SIG-M5 (cell line): ENCODE measurements at places on chromosomes 12 and 14.

- DNase-seq: no peak
Observed at GRCh38 chr14:64680714-64681065, 23.5 kb upstream of the PLEKHG3 start.

- no peak for DNase-seq
Observed at GRCh38 chr12:100566887-100567637, 6.4 kb upstream of the GAS2L3 start.

DNA sequence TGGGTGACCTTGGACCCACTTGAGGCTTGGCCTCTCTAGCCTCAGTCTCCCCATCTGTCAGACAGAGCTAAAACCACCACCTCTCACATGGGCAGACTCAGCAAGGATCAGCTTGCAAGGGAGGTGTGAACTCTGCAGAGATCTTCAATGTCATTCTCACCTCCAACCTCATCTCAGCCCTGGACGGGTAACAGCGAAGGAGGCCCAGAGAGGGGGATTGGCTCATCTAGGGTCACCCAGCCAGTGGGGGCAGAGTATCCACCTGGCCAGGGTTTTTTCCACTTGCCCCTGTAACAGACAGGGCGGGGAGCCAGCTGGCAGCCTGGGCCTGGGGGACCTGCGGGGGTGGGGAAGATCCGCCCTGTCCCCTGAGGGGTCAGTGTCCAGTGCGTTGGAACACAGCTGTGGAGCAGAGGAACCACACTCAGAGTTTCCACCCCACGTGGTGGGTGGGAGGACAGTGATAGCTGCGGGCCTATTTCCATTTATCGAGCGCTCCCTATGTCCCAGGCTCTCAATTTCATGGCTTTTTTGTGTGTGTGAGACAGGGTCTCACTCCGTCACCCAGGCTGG lies 27.4 kb downstream of the DTX1 start:
- no peak for DNase-seq

- DNase-seq: no peak
Observed at GRCh38 chr14:24725311-24725710, 91.3 kb upstream of the GZMB start.

- DNase-seq: no peak
Observed at GRCh38 chr12:38523920-38524319, 207.3 kb downstream of the ALG10B start.

DNA sequence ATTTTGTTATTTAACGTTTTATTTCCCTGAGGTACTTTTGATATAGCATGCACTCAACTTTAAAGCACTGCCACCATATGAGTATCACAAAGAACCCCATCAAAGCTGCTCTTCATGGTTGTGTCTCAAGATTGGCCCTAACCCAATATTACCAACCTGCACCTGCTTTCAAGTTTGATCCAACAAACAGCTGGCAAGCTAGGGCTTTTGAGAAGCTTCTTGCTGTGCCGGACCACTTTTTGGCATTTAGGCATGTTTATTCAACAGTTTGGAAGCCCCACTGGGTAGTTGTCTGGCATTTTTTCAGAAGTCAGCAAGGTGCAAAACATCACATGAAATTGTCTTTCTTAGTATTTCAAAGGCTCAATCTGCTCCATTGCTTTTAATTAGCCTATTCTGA lies 137.2 kb upstream of the PLEKHA5 start:
- DNase-seq: no peak

DNA sequence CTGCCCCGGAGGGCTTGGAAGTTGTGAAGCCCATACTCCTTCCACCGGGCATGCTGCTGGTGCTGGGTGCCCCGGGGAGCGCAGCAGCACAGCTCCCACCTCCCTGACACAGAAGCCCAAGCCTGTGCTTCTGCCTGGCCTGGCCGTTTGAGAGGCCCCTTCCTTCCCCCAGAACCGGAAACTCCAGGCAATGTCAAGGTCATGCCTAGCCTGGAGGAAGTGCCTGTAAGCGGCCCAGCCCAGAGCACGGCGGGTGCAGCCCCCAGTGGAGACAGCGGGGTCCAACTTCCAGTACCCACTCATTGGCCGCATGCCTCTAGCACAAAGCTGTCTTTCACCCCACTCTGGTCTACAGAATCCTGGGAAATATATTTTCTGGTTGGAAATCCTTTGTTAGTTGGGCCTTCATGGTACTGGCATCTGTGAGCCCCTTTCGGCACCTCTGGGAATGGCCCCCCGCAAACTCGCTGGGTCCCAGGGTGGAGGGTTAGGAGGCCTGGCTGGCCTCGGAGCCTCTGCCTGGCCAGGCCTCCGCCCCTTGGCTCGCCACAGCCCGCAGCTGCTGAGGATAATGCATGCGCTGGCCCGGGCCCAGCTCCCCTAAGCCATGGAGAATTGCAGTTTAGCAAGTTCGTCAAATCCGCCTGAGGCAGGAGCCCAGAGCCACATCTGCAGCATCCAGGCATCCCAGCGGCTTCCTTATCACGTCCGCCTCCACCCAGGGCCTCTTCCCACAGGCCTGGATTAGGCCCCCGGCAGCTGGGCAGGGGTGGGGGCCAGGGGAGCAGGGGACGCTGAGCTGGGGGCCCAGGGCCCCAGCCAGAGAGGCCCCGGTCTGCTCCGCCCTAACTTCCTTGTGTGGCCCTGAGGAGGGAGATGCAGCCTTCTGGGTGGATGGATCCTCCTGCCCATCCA lies 48.9 kb upstream of the DLK1 start:
- no peak for DNase-seq

DNA sequence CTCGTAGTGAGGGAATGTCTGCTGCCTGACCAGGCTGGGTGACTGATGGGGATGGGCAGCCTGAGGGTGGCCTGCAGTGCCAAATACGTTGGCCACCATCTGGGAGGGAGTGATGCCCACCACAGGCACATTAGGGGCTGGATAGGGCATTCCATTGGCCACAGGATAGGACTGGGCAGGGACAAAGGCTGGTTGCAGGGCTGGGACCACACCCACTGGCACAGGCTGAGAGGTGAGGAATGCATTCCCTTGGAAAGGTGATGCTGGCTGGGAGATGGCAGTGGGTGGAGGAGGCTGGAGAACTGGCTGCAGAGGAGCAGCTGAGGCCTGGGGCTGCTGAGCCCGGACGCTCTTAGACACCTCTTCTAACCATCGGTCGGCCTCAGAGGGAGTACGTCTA lies 39.5 kb downstream of the PAPLN start:
- no peak for DNase-seq

GRCh38 chr14:56351861-56352260 lies 227.7 kb upstream of the TMEM260 start:
- no peak for DNase-seq

DNA sequence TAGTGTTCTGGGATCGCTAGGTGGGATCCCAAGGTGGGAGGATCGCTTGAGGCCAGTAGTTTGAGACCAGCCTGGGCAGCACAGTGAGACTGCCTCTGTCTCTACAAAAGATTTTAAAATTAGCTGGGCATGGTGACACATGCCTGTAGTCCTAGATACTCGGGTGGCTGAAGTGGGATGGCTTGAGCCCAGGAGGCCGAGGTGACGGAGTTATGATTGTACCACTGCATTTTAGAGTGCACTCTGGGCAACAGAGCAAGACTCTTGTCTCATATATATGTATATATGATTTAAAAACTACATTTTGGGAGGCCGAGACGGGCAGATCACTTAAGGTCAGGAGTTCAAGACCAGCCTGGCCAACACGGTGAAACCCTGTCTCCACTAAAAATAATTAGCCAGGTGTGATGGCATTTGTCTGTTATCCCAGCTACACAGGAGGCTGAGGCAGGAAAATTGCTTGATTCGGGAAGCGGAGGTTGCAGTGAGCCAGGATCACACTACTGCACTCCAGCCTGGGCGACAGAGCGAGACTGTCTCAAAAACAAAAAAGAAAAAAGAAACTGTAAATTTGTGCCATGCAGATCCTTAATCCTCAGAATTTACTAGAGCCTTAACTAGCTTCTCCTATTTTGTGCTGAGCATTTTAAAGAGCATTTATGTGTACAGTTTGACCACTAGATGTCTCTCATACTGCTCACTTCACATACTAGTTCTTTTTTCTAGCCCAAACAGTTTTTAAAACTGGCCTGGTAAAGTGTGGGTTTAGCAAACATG lies 114.8 kb downstream of the MON2 start:
- no peak for DNase-seq

DNA sequence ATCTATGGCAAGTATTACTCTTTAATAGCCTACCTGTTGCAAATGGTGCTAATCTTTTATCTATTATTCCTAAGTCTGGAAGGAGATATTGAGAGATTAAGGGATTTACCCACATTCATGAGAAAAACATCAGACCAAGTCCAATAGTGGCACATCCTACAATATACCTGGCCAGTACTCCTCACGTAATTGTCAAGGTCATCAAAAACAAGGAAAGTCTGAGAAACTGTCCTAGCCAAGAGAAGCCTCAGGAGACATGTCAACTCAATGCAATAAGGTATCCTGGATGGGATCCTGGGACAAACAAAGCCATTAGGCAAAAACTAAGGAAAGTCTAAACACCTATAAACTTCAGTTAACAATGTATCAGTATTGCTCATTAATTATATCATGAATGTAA lies 12.5 kb downstream of the NR2C1 start:
- DNase-seq: no peak

GRCh38 chr14:35509846-35510245 lies 24.1 kb upstream of the INSM2 start:
- no peak for DNase-seq

DNA sequence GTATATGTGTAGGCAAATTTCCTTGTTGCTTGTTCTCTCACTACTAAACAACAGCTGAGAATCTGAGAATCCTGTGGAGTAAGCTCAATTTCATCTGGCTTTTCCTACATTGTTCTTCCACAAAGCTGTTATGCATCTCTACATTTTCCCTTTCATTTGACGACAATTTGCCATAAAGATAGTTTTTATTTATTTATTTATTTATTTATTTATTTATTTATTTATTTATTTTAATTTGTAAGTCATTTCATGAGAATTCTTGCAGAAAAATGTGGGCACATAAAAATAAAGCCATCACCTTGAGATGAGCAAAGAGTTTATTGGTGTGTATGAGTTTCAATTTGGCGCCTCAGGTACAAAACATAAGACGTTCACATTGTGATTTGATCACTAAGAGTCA lies 545.9 kb upstream of the SEL1L start:
- no peak for DNase-seq

GRCh38 chr12:120194226-120194533 lies 335 bp downstream of the GCN1 start:
- no peak for DNase-seq

- no peak for DNase-seq
Observed at GRCh38 chr14:91945751-91946621, 1.5 kb downstream of the FBLN5 start.

DNA sequence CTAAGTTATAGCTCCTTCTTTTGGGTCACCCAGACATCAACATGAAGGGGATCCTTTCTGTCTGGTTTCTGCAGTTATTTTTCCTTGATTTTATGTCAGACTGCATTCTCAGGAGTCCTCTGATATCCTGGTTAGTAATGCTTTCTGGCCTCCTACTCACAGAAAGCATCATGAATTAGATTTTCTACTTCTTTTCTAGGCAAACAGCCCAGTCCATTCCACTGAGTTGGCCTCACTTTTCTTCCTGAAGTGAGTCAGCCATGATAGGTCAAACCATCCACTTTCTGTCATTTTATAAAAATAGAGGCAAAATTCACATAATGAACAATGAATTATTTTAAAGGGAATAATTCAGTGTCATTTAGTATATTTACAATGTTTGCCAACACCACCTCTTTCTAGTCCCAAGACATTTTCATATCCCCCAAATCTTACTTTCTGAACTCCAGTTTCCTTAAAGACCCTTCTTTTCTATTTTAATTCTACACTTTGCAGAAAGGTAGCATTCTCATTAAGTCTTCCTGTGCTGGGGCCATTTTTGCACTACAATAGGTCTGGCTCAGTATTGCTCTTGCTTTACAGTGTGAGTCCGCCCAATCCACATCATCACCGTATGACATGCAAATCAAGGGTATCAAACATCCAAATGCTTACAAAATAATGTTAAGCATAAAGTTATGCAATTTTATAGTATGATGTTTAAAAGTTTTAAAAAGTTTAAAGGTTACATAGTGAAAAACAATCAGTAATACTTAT lies 95.1 kb downstream of the UNC79 start:
- DNase-seq: no peak

GRCh38 chr12:47504775-47505446 lies 200.9 kb downstream of the RPAP3 start:
- no peak for DNase-seq

DNA sequence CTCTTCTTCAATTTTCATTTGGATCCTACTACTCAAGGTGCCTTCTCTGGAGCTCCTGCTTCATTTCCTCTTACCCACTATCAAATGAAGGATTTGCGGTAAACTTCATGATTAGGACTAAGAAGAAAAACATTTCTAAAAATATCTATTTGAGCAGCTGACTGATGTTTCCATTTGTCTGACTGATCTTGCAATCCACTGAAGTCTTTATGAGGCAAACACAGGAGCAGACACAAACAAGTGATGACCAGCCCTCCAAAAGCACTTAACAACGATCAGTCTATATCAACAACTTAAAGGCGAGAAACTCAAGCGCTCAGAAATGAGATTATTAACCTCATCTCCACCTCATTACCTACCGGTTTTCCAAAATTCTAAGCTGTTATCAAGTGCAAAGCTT lies 26.2 kb downstream of the OSBPL8 start:
- no peak for DNase-seq

DNA sequence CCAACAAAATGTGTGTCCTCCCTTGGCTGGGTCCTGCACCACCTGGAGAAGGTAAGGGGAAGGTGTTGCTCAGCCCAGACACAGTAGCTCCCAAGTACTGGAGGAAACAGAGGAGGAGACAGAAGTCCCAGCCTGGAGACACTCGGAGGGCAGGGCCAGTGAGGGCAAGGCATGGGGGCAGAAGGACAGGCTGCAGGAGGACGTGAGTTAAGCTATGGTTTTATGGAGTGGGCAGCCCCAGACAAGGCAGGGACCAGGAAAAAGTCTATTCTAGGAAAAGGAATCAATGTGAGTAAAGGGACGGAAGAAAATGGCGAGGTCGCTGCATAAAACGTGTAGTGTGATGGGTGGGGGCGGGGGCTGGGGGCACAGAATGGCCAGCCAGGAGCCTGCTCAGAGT lies 210.1 kb upstream of the DIO3 start:
- no peak for DNase-seq

GRCh38 chr12:52003016-52003550 lies 3.7 kb upstream of the TAMALIN start:
- no peak for DNase-seq

DNA sequence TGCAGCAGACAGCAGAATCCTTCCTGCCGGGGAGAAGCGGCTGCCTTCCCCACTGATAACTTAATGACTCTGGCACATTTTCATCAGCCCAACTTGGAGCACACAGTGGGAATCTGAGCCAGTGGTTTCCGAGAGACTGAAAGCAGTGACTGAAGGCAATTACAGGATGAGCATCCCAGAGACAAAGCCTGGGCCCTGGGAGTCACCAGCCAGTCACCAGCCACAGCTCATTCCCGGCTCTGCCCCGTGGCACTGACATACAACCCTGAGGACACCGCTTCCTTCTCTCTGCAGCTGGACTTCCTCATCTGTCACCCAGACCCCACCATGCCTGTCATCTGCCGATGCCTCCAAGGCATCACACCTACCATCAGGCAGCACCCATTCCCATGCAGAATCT lies 192.3 kb downstream of the DPF3 start:
- DNase-seq: no peak

GRCh38 chr14:34122081-34122480 lies 171.2 kb upstream of the EGLN3 start:
- DNase-seq: no peak

GRCh38 chr12:45732250-45732649 lies 2.7 kb downstream of the ARID2 start:
- no peak for DNase-seq
